M059J (cell line): ENCODE measurements at places on chromosomes 7 and 10. TPM values are rescaled to one million over a fixed set of nuclear protein-coding genes. Genes with fewer than 3 reads are reported as not detected.

- no peak for DNase-seq
Measured at GRCh38 chr10:52874581-52874980, 102.0 kb upstream of the MBL2 start.

DNA sequence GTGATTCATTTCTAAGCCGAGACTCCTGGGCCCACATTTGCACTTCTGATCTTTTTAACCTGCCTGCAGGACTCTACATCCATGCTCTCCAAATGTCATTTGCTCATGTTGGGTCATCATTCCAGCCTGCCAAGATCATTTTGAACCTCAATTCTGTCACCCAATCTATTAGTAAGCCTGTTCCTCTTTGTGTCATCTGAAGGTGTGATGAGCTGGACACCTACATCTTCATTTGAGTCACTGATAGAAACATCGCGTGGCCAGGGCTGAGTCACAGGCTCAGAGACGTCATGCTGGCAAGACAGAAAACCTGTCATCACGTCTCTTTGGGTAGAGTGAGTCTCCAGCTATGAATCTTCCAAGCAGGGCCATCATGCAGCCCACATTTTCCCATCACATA is 65.3 kb upstream of the SLF2 start:
- DNase-seq, result peak; percentile 50

DNA sequence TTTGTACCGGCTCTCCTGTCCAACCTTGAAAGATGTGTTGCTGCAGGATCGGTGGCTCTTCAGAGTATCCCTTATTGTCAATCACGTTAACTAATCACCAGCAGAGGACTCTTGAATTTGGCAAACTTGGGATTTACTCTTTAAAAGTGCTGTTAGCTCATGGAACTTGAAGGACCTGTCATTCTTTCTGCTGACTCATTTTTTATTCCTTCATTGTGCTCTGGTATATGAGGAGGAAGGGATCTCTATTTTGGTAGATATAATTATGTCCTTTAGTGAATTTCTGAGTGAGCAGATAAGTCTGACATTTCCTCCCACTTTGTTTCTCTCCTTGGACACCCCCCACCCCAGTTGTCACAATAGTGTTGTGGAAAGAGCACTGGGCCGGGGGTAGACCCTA is 175.1 kb upstream of the HDAC9 start:
- DNase-seq, result peak; percentile 17

GRCh38 chr7:45202625-45203024 is 45.0 kb downstream of the RAMP3 start:
- no peak for DNase-seq

DNA sequence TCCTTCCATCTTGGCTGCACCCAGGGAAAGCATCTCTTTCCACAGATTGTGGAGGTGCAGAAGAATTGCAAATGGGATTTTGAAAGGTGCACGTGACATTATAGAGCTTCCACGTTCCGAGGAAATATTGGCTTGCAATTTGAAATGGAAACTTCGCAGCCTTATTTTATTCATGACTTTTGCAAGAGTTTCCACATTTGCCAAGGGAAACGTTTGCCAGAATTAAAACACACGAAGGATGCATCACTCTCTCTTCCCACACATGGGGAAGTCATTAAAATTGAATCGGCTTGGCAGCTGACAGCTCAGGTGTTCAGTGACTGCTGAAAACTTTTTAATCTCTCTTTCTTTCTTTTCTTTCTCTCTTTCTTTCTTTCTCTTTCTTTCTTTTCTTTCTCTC is 475.4 kb upstream of the IGFBP3 start:
- no peak for DNase-seq

DNA sequence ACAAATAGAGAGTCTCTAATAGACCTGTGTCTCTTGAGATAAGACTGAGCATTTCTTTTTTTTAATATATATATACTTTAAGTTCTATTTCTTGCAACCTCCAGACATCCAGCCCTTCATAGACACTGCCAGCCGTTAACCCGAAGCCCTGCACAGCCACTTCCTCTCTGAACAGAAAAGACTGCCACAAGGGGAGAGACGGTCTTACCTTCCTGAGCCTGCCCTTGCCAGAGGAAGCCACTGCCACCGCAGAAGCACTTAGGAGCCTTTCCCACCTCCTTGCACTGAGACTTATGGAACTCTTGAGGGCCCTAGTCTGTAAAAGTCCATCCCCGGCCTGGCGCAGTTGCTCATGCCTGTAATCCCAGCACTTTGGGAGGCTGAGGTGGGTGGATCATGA is 31.8 kb upstream of the PRSS1 start:
- DNase-seq, result no peak

DNA sequence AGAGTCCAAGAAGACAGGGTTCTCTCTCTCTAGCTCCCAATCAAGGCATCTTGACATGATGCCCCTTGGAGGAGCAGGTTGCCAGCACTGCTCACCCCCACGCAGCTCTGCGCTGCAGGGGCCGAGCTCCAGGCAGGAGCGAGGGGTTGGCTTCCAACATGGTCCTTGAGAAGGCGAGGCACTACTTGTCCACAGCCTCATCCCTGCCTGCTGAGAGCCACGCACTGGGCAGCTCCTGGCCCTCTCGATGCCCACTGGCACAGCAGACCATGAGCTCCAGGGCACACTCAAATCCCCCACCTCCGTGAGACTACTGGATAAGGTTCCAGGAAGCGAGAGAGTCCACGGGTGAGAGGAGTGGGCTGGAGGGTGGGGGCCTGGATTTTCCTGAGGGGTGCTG is 31.1 kb downstream of the RAMP3 start:
- DNase-seq, result no peak

- DNase-seq, result no peak
Measured at GRCh38 chr7:602341-603141, 82.9 kb upstream of the PDGFA start.

DNA sequence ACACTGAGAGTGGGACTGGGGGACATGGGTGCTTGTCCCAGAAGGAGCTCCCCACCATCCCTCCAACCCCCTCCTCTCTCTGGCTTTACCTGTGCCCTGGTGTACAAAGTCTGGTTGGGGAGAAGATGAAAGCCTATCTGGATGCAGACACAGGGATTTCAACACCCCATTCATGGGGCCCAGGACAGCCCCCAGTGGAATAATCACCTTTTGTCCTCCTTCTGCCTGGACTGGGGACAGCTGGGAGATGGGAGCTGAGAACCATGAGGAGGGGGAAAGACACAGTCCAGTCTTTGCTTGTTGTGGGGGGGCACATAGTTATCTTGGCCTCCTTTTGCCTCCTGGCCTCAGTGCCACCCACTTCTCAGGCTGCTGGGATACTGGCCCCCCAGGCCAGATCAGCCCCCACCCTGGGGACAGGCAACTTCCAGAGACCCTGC is 1.4 kb downstream of the SSC4D start:
- DNase-seq, result no peak

GRCh38 chr10:106705681-106706100 is 458.8 kb downstream of the SORCS1 start:
- peak; percentile 45 for DNase-seq

- no peak for DNase-seq
Measured at GRCh38 chr7:42994096-42994495, 61.9 kb downstream of the MRPL32 start.

- no peak for DNase-seq
Measured at GRCh38 chr10:29623797-29624196, 11.0 kb downstream of the SVIL start.

DNA sequence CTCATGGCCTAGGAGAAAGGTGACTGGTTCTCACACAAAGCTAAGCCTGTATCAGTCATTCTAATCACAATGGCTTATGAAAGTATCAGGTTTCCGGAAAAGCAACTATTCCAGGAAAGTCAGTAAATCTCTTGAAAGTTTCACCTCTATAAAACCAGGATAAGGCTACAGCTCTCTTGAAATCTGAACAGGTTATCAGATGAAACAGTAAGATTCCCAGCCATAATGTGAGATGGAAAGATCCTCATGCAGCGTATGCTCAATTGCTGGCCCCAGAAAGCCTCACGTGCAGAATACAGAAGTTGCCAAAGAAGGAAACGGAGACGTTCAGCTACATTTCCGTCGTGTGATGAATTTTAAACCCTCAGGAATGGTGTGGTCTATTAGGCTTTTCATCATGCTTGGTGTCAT is 90.0 kb downstream of the PFKFB3 start:
- peak; percentile 33 for DNase-seq

GRCh38 chr10:21432266-21432665 is 93.2 kb downstream of the SKIDA1 start:
- DNase-seq, result no peak

DNA sequence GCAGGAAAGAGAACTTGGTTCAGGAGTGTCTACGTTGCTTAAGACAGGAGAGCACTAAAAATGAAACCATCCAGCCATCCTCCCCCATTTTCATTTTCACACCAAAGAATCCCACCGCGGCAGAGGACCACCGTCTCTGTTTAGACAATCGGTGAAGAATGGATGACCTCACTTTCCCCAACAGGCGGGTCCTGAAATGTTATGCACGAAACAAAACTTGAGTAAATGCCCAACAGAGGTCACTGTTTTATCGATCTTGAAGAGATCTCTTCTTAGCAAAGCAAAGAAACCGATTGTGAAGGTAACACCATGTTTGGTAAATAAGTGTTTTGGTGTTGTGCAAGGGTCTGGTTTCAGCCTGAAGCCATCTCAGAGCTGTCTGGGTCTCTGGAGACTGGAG is 1.4 kb upstream of the IL6 start:
- peak; percentile 43 for DNase-seq

The MET gene
- 131 and 199 TPM in 2 replicates for total RNA-seq

The PLAC9 gene
- not detected in 2 replicates for total RNA-seq

The NXPH1 gene
- total RNA-seq, result not detected in 2 replicates

The PROSER2 gene
- total RNA-seq, result 2.1 and 4.7 TPM in 2 replicates

The SMO gene
- 0.64 and 3.1 TPM in 2 replicates for total RNA-seq

The LRRC4 gene
- total RNA-seq, result 0.39 TPM in 1 of 2 replicates, not detected in the other
